ENCODE measurements at places on chromosomes 16 and 17.
A peak's percentile ranks its signal among the peaks of the same experiment; 100 is the strongest.

- DNase-seq: peak; percentile 58
Measured at GRCh38 chr16:73047536-73048291, at the start of gene ZFHX3. ZFHX3 (minus strand) TSS chr16:73048128; CDS start chr16:72960145, 87,983 bp downstream.

DNA sequence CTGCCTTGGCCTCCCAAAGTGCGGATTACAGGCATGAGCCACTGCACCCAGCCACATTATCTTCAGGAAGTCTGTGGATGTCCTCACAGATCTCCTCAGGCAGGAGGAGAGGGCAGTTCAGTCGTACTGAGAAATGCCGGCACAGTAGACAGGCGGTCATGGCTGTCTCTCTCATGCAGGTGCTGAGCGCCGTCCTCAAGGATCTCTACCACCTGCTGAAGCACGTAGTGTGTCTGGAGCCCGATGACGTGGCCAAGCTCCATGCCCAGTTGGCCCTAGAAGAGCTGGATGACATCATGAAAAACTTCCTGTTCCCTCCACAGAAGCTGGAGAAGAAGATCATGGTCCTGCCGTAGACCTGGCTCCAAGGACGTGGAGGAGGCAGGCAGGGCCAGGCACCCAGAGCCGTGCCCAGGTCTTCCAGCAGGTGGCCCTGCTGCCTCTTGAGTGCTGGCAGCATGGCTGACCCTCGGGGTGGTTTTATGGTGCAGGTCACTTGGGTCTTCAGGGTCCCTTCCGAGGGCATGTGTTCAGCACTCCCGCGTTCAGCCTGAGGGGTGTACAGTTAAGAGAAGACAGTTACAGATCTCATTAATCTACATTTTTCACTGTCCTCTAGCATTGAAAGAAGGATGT is 22.0 kb upstream of the HAS3 start:
- DNase-seq: no peak

GRCh38 chr16:9817586-9817985 is 364.6 kb downstream of the GRIN2A start:
- DNase-seq: no peak

DNA sequence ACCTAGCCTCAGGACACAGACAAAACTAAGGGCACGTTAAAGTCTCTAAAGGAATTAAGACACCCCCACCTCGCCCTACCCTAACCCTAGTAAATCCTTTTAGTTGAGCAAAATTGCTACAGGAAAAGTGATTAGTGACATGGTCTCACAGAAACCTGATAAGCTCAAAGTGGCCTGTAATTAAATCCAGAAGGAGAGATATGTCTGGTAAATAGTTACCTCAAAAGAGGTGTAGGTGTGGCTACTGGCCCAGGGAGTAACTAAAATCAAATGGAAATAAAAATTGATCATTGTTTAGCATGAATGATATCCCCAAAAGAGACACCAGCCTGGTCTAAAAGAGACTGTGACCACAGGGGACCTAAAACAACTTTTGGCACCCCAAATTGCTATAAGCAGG is 168.3 kb downstream of the SLC39A11 start:
- DNase-seq: no peak

DNA sequence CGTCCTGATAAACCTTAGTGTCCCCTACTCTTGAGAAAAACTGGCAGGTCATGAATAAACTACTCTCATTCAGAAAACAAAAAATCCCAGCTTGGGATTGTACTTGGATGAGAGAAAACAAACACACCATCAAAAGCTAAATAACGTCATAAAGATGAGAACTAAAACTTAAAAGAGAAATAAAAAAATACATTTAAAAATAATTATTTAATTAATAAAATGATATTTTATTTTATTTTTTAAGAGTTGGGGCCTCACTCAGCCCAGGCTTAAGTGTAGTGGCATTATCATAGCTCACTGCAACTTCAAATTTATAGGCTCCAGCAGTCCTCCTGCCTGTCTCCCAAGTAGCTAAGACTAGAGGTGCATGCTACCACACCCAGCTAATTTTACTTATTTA is 125.4 kb upstream of the CA10 start:
- no peak for DNase-seq

GRCh38 chr17:76556765-76557367 is 17.0 kb downstream of the PRCD start:
- no peak for DNase-seq

DNA sequence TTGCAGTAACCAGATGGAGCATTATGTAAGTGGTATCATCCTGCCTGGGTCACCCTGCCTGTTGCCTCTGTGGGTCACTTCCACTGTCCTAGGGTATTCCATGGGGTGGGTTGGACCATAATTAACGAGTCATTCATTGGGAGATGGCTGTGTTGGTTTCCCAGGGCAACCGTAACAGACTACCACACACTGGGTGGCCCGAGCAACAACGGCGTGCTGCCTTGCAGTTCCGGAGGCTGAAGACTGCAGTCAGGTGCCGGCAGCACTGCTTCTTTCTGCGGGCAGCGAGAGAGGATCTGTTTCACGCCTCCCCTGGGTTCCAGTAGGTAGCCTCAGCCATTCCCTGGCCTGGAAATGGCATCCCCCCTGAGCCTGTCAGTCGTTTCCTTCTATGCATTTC is 28.9 kb upstream of the CMIP start:
- no peak for DNase-seq
